ENCODE measurements at places on chromosomes 4 and X.

DNA sequence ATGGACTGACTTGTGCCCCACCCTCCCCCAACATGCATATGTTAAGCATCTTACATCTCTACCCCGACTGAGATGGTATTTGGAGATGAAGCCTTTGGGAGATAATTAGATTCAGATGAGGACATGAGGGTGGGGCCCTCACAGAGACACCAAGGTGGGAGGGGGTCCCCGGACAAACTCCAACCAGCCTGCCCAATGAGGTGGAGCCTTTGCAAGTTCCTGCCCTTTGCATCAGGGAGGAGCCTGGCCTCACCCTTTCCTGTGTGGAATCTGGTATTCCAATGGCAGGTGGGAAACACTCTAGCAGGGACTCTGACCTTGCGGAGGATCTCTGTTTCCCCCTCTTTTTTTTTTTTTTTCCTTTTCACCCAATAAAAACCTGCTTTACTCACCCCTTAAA is 589.9 kb upstream of the BOD1L1 start:
- DNase-seq = no peak

DNA sequence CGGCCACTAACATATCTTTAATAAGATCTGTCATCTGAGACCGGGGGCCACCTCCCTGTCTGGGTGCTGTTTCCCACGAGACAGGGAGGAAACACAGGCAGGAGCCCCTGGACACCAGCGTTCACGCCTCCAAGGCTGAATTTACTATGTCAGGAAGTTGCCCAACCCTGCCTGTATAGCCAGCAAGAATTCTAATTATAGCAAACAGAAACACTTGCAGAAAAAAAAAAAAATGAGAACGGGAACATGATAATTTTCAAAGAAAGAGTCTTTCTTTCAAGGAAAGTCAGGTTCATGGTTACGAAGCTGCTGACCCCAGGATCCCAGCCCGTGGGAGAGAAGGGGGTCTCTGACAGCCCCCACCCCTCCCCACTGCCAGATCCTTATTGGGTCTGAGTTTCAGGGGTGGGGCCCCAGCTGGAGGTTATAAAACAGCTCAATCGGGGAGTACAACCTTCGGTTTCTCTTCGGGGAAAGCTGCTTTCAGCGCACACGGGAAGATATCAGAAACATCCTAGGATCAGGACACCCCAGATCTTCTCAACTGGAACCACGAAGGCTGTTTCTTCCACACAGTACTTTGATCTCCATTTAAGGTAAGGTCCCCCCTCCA is at the start of gene IL3RA:
IL3RA (plus strand) TSS at position 455 of the 613 bp plus-strand sequence. CDS start 4,981 bp downstream, outside the sequence.
- no peak for DNase-seq

DNA sequence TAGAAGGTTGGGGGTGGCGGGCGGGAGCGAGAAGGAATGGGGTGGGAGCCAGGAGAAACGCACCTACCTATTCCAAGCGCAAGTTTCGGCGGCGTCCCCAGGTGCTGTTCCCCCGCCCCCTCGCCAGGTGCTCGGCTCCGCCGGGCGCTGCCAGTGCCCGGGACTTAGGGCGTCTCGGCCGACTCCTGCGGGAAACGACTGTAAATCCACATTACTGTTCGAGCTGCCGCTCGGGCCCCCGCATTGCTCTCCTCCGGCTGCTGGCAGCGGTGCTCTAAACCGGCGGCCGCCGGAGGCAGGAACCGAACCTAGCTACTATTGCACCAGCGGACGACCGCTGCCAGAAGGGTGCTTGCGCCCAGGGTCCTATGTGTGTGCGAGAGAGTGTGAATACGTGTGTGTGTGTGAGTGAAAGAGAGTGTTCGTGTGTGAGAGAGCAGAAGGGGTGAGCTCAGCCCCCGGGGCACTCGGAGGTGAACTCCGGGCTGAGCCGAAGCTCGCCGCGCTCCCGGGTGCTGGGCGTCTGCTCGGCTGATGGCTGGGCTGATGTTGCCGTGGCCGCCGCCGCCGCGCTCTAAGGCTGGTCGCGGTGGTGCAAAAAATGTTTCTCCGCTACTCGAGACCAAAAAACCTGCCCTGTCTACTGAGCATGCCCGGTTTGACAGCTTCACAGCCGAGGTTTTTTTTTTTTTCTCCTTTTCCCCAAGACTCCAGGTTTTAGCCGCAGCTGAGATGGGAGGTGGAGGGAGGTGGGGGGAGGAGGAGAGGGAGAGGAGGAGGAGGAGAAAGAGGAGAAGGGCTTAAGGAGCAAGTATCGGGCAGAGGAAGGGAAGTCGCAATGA is 115.7 kb upstream of the TEX13C start:
- DNase-seq = no peak

DNA sequence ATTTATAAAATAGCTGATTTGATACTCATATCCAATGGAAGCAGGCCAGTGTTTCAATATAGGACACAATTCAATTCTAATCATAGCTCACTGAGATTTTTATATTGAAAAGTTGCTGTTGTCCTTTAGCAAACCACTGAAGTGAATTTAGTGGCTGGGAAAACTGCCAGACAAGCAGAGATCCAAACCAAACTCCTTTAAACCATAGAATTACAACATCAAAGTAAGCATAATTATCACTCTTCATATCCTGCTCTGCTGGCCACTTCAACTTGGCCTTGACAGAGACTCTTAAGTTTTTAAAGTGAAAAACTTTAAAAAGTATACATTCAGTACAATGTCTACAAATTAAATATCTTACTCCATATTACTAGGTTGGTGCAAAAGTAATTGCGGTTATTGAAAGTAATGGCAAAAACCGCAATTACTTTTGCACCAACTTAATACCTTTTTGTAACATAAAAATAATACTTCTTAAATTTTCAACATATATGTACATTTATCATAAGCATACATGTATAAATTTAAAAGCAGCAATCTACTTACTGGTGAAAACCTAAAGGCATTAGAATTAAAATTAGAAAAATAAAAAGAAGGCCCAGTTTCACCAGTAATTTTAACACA is 433.0 kb downstream of the PCDH10 start:
- DNase-seq = no peak

- DNase-seq = no peak
Measured at GRCh38 chrX:48475296-48475695, 703 bp upstream of the FTSJ1 start.

DNA sequence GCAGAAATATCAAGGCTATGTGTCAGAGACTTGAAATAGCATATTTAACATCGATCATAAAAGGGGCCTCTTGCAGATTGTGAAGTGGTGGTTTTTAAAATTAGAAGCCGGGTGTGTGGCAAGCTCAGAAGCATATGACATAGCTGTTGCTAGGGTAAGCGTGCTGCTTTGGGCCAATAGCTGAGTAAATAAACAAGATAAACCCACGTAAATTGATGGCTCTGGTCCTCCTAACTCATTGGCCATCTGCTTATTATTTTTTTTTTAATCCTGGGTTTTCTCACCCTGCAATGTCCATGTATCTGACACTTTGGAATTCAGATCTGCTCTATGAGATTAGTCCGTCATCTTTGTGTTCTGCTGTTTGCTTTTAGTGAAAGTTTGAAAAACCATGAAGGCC is 32.6 kb upstream of the STOX2 start:
- no peak for DNase-seq

Measured in fibroblast of the aortic adventitia (primary cell).